ENCODE measurements at places on chromosomes 13 and 19. TPM values are rescaled to one million over a fixed set of nuclear protein-coding genes. Genes with fewer than 3 reads are reported as not detected.
A peak's percentile ranks its signal among the peaks of the same experiment; 100 is the strongest.

Gene OPA3
- total RNA-seq: 11.5 TPM

Gene NLRP5
- not detected for total RNA-seq

Gene RFPL4AL1
- total RNA-seq: not detected

Gene KLF2
- total RNA-seq: 91.4 TPM

Gene ZNF497
- 3.5 TPM for total RNA-seq

Gene MED29
- 46.0 TPM for total RNA-seq

Gene KLK2
- total RNA-seq: not detected

Gene GIPC3
- total RNA-seq: 1.3 TPM

Gene SLC15A1
- total RNA-seq: 140 TPM

Gene ZNF99
- total RNA-seq: 0.14 TPM

Gene ANGPTL4
- total RNA-seq: 5.3 TPM

- DNase-seq: no peak
Measured at GRCh38 chr19:56597696-56598095, 2.6 kb downstream of the ZNF71 start.

- no peak for DNase-seq
Measured at GRCh38 chr13:108435393-108436149, 166.1 kb downstream of the TNFSF13B start.

DNA sequence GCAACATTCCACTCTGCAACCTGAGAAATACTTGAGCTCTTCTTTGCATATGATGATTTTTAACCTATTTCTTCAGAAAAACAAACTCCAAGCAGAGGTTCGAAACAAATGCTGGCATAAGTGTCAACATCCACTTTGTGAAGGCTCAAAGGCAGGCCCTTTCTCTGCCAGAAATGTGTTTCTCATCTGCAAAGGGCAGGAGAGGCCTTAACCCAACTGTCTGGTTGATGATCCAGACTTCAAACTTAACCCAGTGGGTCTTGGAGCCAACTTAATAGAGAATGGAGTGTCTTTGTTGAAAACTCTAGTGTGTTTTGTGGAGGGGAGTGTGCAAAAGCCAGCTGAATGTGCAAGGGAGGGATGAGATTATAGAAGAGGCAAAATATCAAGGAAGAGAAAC lies 28.3 kb upstream of the ZNF507 start:
- DNase-seq: no peak

DNA sequence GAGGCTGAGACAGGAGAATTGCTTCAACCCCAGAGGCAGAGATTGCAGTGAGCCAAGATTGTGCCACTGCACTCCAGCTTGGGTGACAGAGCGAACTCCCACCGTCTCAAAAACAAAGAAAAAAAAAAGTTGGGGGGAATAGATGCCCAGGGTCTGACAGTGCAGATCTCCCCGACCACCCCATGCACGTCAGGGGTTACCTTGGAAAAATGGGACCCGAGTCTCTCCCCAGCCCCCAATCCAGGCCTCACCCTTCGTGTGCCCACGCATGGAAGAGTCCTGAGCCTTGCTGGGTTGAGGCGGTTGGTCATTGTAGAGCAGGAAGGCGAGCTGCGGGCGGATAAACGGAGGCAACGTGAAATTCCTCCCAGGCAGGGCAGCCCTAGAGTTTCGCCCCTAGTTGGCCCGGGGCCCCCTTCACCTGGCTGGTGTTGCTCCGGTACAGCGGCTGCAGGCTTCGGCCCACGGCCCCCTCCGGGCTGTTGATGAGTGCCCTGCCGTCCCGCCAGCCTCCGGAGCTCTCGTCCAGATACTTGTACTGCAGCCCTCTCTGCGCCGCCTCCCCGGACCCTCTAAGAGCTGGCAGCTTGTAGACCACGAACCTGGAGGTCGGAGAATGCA lies 588 bp downstream of the DNASE2 start:
- no peak for DNase-seq

GRCh38 chr13:31859571-31859970 lies 120.2 kb downstream of the RXFP2 start:
- DNase-seq: no peak

- DNase-seq: peak; percentile 74
Measured at GRCh38 chr19:2478756-2479555, 3.0 kb downstream of the GADD45B start.

DNA sequence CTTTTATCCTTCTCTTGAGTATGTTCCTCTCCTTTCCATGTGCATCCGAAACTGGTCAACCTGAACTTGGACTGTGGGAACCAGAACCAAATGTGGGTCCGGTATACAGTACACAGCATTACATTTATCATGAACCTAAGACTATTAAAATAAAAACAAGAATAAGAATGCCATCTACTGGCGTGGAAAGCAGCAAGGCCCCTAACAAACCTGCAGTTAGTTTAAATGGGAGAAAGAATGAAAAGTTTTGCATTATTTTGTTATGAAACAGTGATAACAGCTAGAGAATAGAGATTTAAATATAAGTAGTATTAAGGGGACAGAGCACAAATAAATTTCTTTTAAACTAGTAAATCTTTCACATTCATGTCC lies 159.5 kb downstream of the RBM26 start:
- DNase-seq: no peak

DNA sequence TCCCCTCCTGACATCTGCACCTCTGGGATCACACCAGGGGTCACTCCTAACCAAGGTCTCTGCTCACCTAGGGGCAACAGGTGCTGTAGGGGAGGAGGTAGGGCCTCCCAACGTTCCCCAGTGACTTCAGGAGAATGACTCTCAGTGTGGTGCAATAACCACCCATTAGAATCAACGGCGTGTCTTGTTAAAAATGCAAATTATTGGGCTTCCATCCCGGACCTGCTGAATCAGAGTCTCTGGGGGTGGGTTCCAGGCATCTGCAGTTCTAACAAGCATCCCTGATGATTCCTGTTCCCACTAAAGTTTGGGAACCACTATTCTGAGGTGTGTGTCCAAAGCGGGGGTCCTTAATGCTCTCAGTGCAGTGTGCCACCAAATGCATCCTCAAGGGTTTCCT lies 84.6 kb downstream of the CRYL1 start:
- no peak for DNase-seq

DNA sequence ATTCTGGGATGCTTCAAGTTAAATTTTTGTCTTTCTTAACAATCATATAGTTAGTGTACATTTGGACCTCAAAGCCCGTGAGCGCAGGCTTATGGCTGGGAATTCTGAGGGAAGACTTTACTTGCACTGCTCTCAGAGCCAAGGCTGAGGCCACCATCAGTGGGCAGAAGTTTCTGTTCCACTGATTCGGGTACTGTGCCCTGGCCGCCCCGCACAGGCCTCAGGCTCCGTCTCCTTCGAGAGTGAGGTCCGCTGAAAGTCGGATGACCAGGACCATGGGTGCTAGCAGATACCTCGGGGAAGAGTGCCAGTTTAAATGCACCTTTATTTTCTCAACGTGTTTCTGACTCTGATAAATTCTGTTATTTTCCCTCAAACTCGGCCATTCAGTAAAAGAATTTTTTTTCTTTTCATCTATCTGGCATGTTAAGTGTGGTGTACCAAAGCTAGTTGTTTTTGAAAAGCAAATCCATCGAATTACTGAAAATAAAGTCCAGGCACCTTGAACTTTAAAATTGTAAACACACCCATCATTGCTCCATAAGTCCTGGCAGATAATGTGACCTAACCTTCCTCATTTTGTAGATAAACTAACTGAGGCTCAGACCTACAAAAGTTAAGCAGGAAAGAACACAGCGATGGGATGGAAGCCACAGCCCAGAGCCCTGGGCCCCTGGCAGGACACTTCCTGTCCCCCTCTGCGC lies 126.7 kb downstream of the SOX1 start:
- DNase-seq: no peak

DNA sequence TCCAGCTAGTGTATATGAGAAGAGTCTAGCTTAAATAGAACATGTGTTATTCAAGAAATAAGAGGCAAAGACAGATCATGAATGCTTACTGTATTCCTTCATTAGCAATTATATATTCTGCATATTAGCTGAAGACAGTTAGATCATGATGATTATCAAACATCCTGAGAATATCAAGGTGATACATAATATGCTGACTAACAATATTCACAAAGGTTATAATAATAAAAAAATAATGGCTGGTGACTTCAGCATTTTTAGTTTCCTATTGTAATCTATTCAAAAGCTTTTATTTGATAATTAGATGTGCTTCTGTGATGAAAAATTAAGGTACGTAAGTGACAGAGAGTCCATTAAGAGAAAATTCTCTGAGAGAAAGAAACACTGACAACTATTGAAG lies 511.4 kb downstream of the PCDH17 start:
- no peak for DNase-seq

DNA sequence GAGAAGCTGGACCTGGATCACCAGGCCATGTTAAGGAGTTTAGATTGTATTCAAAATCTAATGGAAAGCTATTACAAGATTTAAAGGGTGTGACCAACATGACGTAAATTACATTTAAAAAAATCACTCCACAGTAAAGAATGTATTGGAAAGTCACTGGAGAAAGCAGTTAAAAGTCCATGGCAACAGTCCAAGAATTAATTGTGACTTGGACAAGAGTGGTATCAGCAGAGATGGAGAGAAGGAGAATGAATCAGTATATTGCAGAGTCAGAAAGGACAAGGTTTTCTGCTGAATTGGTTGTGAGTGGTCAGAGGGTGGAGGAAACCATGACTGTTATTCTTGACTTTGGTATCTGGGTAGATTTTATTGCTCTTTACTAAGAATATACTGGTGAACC lies 535.1 kb upstream of the SLITRK1 start:
- DNase-seq: no peak

GRCh38 chr13:32669030-32669646 lies 82.9 kb downstream of the PDS5B start:
- DNase-seq: no peak

DNA sequence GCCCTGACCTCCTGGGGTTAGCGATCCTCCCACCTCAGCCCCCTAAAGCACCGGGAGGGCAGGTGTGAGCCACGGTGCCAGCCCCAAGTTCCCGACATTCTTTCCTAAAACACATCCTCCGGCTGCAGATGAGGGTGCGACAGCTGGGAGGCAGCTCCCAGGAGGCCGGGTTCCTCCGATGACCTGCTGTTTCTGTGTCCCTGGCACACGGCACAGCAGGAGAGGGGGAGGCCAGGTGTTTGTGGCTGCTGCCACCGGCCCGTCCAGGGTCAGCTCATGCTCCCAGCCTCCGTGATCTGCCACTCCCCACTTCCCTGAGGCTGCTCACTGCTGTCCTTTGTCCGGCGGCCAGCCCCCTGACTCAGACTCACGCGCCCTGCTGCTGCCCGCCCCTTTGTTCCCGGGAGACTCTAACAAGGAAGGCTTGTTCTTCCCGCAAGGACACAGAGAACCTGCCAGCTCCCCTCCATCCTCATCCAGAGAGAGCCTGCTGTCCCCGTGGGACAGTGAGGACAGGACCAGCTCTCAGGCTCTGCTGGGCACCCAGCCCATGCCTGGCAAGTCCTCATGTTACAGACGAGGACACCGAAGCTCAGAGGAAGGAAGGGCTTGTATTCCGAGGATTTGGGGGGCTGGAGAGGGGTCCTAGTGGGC lies 10.6 kb upstream of the MADCAM1 start:
- DNase-seq: peak; percentile 70

- no peak for DNase-seq
Measured at GRCh38 chr13:111380431-111380830, 60.0 kb downstream of the TEX29 start.

DNA sequence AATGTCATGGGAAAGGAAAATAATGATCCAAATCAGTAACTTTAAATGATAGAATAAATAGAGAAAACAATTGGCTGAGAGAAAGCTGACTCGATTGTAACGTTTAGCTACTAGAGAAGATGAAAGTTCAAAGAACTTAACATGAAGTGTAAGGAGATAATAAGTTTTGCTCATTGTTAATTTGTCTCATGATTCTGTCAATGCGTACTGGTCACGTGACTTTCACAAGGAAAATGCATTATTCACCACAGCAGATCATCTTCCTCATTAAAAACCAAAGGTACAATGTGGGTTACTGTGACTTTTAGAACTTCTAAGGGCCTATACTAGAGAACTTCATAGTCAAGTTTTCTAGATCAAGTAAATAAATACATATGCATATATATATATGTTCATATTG lies 1207.2 kb downstream of the EFNB2 start:
- DNase-seq: no peak

GRCh38 chr13:63086286-63086685 lies 1670.6 kb upstream of the PCDH20 start:
- DNase-seq: no peak

GRCh38 chr19:7595466-7596133 lies at the start of gene CAMSAP3:
Gene CAMSAP3 (plus strand): TSS chr19:7595863. CDS start chr19:7596003, 140 bp downstream.
- DNase-seq: no peak

DNA sequence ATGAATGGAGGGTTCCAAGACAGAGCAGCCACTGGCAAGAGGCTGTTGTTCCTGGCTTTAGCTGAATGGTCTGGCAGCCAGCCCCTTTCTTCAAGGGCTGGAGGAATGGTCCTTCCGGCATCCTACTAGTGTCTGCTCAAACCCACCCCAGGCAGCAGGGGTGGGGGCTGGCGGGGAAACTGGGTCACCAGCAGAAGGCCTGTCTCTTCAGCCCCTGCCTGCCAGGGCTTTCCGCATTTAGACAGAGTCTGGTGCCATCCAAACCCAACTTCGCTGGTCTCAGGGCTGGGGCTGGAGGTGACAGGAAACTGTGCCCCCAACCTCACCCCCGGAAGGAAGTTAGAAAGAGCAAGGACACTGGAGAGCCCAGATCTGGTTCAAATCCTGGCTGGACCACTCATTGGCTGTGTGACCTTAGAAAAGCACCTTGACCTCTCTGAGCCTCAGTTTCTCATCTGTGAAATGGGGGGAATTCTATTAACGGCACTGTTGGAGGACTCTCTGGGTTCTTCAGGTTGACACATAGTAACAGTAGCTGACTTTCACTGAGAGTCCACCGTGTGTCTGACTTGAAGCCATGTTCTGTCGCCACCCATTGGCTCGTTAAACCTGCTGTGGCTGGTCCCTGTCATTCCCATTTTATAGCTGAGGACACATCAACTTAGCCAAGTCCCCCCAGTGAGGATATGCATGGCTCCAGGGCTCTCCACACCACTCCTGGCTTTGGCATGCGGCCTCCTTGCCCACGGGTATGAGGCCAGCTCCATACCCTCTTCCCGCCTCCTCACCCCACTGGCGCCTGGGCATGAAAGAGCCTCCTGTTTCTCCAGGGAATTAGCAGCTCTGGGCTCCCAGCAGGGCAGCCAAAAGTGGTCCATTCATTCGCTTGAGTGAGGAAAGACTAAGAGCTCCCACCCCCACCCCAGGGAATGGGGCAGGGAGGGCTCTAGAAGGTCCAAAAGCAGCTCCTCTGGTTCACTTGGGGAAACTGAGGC lies 2.5 kb upstream of the NR2C2AP start:
- DNase-seq: no peak

- no peak for DNase-seq
Measured at GRCh38 chr13:21641629-21642028, 29.2 kb upstream of the FGF9 start.

Data from mucosa of gallbladder (tissue), 1 donor.